ENCODE measurements at places on chromosomes 1 and 21. TPM values are rescaled to one million over a fixed set of nuclear protein-coding genes. Genes with fewer than 3 reads are reported as not detected.

Gene CCT8
- polyA plus RNA-seq, result 188 TPM

Gene DMBX1
- not detected for polyA plus RNA-seq

Gene FNDC10
- 2.3 TPM for polyA plus RNA-seq

Gene TRIM58
- polyA plus RNA-seq, result 0.09 TPM

Gene CLCNKA
- polyA plus RNA-seq, result not detected

Gene SLC6A9
- 17.3 TPM for polyA plus RNA-seq

Gene GPR161
- 14.1 TPM for polyA plus RNA-seq

Gene FAM151A
- polyA plus RNA-seq, result not detected

Gene SLFNL1
- 0.09 TPM for polyA plus RNA-seq

Gene LRRC8C
- 19.4 TPM for polyA plus RNA-seq

Gene HLX
- polyA plus RNA-seq, result 3.7 TPM

Gene CD5L
- polyA plus RNA-seq, result not detected

Gene LY9
- polyA plus RNA-seq, result not detected

Gene CFHR3
- polyA plus RNA-seq, result not detected

Gene FAM72A
- polyA plus RNA-seq, result 3.5 TPM

Gene PPFIA4
- 1.5 TPM for polyA plus RNA-seq

Gene ENAH
- polyA plus RNA-seq, result 121 TPM

Gene OR2L3
- not detected for polyA plus RNA-seq

Gene FCRL5
- not detected for polyA plus RNA-seq

Gene HSPA6
- 0.27 TPM for polyA plus RNA-seq
